ENCODE measurements at places on chromosomes 1 and 21. TPM values are rescaled to one million over a fixed set of nuclear protein-coding genes. Genes with fewer than 3 reads are reported as not detected.

TNFRSF14 gene
- 10.9 TPM for total RNA-seq

HEYL gene
- total RNA-seq: 0.05 TPM

MAN1C1 gene
- total RNA-seq: not detected

LCE6A gene
- not detected for total RNA-seq

CLEC20A gene
- total RNA-seq: not detected
